ENCODE measurements at places on chromosomes 2 and 18.
A peak's percentile ranks its signal among the peaks of the same experiment; 100 is the strongest.

DNA sequence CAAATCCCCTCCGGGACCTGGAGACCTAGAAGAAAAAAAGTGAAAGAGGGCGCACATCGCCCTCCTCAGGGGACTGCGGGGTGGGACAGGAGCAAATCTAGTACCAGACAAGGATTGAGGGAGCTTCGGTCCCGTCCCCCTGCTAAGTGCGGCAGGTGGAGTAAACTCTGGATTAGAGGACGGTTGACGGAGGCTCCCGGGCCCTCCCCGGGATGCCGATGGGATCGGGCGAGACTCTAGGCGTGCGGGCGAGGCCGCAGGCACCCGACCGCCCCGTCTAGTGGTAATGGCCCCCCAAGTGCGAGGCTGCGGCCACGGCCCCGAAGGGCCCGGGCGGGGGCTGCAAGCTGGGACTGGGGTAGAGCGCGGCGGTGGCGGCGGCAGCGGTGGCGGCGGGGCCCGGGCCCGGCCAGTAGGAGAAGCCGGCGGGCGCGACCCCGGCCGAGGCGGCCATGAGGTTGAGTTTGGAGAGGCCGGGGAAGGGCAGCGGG, 3.5 kb downstream of the FEV start:
- no peak for DNase-seq

DNA sequence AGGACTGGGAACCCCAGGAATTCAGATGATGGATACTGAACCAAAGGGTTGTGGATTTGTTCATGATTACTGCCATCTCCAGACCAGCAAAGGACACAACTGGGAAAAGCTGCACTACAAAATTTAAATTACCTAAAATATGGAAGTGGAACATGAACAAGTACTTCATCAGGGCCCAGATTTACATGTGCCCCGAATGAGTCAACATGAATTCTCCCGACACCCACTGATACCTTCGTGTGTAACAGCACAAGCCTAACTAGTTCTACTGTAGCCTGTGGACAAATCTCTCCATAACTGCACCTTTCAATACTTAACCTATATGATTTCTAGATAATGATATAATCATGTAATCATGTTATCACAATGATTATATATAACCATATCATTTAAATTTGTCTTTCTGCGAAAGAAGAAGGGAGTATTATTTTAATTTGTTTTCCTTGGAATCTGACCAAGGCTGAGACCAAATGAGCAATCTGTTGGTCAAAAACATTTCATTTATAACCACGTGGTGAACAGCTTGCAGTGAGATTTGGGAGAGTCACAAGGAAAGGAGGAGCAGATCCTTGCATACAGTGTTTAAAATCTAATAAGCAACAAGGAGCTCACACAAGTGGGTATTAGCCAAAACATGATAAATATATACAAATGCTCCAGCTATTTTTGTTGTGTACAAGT, 70.5 kb downstream of the CACNB4 start:
- no peak for DNase-seq

- DNase-seq = no peak
Measured at GRCh38 chr2:98818164-98818563, 87.2 kb upstream of the MGAT4A start.

DNA sequence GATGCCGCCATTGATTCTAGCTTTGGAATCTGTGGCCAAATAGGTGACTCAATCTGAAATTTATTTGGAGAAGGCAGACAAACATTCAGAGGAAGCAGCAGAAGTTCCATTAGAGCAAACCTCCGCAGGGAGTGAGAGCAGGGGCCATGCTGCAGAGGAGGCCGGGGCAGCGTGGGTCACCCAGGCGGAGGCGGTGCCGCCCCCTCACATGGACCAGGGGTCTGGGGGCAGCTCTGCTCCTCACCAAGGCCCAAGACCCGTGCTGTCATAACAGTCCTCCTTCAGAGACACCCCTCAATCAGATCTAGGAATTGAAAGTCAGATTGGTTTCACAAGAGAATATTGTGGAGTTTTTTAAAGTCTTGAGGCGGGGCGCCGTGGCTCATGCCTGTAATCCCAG, 92.4 kb downstream of the GBX2 start:
- DNase-seq = no peak

DNA sequence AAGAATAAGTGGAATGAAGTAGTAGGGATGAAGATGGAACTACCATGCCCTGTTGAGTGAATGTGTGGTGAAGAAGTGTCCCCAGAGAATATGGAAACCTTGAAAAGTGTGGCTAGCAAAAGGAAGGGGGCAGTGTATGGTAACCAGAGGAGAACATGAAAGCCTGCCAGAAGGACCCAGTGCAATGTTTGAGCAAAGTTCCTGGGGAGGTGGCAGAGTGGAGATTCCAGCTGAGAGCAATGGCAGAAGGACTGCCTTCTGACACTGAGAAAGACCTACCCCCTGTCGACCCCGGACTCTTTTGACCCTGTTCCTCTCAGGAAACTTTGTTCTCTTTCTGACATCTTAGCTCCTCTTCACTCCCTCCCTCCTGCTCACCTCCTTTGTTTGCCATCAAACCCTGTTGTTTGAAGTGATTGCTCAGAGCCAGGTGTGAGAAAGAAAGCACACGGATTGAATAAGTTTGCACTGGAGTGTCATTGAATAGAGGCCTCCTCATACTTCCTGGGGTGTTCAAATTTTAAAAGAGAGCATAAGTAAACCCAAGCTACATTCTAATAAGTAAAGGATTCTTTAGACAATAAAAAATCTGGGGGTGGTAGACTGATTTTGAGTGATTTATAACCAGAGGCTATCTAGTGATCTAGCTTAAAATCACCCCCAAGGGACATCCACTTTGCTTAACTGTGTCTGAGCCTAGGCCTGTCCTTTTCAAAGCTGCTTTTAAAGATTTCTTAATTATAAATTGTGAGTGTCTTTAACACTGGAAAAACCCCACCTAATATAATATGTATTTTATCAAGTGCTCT, 57.1 kb downstream of the TRIB2 start:
- DNase-seq = no peak

DNA sequence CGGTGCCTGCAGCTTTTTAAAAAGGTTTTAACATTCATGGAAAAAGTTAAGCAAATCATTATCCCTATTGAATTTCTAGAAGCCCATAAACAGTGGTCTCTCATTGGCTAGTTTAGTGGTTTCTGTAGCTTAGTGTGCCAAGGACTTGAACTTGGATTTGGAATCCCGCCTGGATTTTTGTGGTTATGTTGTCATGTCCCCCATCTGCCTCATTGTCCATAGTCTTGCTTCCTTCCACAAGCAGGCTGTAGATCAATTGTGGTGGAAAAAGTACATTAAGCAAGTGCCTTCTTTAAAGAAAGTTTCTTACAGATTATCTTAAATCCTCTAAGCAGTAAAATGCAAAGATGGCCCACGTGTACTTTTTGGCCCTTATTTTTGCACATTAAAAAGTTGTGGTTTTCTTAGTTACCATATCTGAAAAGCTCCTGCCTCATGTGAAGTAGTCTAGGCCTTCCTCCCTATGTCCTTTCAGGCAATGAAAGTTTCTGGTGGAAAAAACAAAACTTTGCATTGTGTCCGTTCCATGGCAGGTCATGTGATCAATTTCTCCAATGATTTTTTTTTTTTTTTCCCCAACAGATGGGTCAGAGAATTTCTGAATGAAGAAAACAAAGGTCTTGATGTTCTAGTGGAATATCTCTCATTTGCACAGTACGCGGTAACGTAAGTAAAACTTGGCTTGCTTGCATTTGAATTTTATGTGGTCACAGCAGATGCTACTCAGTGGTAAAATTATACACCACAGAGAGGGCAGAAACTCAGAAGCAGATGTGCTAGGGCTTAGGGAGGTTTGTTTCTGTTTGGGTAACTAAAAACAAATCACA, 158.9 kb downstream of the PRPF40A start:
- no peak for DNase-seq

- DNase-seq = no peak
Measured at GRCh38 chr2:205407984-205408383, 274.3 kb upstream of the NRP2 start.

- peak; percentile 8 for DNase-seq
Measured at GRCh38 chr18:46623541-46623940, 33.5 kb downstream of the LOXHD1 start.

- peak; percentile 21 for DNase-seq
Measured at GRCh38 chr2:25981596-25982272, 563 bp downstream of the KIF3C start.

- DNase-seq = no peak
Measured at GRCh38 chr2:78992807-78993517, 32.5 kb upstream of the REG3G start.

DNA sequence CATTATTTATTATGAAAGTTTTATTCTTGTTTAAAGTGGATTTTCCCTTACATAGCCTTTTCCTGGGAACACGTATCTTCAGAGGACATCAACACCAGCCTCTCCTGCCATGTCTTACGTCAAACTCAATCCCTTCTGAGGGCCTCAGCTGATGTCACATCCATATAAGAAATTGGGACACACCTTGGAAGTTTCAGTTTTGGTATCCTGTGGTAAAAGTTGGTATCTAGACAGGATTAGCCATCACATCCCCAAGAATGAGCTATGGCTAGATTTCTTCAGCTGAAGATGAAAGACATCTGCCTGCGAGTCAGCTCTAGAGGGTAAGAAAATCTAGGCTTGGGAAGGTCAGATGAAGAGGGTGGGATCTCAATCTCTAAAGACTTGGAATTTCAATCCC, 75.8 kb upstream of the ZNF516 start:
- DNase-seq = no peak

- peak; percentile 42 for DNase-seq
Measured at GRCh38 chr2:237691029-237691907, 63.9 kb downstream of the LRRFIP1 start.

- DNase-seq = peak; percentile 48
Measured at GRCh38 chr2:206084870-206085741, 868 bp downstream of the INO80D start.

GRCh38 chr18:46650681-46651080, 6.3 kb downstream of the LOXHD1 start:
- DNase-seq = no peak

DNA sequence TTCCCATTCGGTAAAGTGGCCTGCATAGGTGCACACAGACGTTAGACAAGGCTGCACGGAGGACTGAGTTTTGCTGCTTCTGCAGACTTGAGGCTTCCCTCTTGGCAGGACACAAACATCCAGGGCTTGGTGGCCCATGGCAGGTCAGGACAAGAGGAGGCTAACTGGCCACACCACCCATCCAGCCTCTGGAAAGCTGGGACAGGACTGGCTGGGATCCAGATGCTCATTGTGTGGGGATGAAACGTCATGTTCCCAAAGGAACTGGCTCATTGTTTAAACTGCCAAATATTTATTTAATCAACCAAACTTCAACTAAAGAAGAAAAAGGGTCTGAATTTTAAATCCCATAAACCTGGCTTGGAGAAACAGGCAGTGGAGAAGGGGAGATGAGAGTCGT, 239.1 kb upstream of the EPAS1 start:
- DNase-seq = no peak

DNA sequence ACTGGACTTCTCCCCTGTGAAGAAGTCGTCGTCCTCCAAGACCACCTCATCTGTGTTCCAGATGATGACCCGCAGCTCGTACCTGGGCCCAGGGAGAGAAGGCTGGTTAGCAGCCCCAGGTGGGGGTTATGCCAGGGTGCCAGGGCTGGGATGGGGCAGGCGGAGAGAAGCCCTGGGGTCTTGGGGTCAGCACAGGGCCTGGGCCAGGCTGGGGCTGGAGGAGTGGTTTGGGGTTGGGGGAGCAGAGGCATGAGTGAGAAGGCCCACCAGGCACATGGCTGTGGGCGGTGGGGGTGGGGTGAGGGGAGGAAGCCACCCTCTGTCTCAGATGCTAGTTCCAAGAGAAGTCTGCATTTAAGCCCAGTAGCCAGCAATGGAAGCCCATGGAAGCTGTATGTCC, 15.8 kb downstream of the OTOF start:
- no peak for DNase-seq

- DNase-seq = peak; percentile 60
Measured at GRCh38 chr2:72892506-72893173, 5.4 kb downstream of the SPR start.

Measured in stimulated activated CD4-positive, alpha-beta T cell treated with anti-CD3 and anti-CD28 coated beads, Interleukin-4, amount 100 ng/mL, for 1 hour (primary cell).